ENCODE measurements at places on chromosomes 13 and 19.

GRCh38 chr13:19960653-19960976 lies 2.1 kb downstream of the ZMYM2 start:
- DNase-seq = no peak

DNA sequence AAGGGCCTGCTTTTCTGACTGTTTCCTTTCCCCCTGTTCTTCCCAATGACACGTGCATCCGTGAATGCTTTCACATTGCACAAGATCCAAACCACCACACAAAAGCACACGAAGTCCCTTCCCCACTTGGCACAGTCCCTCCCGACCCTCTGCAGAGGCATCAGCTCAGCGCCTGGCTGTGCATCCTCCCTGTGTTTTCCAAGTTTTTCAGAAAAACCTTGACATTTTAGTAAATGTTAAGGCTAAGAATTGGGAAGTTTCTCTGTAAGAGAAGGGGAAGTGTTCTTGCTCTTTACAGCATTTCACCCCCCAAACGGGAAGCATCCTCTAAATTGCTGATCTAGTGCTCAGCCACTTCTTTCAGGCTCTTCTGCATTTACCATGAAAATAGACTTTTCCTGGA lies 94.5 kb upstream of the TM9SF2 start:
- DNase-seq = no peak

DNA sequence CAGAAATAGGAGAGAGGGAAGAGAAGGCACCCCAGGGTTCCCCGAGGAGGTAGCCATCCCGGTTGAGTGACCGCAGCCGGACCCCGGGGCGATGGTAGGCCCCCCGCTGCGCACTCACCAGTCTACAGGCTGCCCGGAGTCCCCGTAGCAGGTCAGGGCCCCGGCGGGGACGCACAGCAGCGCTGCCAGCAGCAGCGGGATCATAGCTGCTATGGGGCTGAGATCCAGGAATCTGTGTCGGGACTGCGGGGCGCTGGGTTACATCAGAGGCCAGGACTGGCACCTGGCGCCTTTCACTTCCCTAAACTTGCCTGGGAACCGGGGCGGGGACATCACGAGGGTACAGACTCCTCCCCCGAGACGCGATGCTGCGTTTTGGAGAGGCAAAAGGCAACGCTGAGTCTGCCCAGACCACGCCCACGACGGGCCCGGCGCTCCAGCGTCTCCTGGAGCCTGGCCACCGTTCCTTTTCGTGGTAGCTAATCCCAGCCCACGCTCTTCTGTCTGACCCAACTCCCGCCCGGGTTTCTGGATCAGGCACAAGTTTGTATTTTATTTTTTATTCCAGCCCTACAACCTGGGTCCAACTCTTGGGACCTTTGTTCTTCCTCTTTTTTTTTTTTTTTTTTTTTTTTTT lies at the start of gene DNASE2:
Gene DNASE2, minus strand, starts transcription at position 278 of the 637 bp plus-strand sequence. Its CDS starts 74 bp downstream, at position 204.
- DNase-seq = peak; percentile 99

DNA sequence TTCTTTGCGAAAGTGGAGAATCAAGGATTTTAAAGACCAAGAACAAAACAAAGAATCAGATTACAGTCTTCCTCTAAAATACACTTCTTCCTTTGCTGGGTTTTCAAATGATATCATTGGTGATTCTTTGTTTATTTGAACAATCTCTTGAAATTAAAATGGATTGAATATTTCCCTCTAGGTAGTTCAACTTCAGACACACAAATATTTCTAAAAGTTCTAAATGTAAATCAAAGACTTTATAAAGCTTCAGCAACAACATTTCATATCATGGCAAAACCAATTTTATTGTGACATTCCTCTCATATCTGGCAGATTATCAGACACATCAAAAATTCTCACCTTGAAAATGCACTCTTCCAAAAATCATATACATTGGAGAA lies 13.0 kb downstream of the ZIC2 start:
- DNase-seq = no peak

- peak; percentile 34 for DNase-seq
Observed at GRCh38 chr13:52411629-52412028, 5.7 kb upstream of the THSD1 start.

GRCh38 chr13:40983259-40983658 lies 35.9 kb downstream of the ELF1 start:
- DNase-seq = no peak

DNA sequence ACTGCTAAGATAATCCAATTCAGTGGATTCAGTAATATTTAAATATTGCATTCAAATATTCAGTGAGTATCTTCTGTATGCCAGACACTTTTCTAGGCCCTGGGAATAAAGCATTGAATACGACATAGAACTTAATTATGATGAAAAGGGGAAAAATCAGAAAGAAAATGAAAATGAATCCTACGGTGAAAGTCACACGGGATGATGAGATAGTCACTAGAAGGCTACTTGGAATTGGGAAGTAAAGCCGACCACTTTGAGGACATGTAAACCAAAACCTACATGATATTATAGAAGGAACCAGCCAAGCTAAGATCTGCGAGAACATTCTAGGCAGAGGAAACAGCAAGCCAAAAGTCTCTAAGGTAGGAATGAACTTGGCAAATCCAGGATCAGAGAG lies 10.1 kb downstream of the DPY19L3 start:
- no peak for DNase-seq

DNA sequence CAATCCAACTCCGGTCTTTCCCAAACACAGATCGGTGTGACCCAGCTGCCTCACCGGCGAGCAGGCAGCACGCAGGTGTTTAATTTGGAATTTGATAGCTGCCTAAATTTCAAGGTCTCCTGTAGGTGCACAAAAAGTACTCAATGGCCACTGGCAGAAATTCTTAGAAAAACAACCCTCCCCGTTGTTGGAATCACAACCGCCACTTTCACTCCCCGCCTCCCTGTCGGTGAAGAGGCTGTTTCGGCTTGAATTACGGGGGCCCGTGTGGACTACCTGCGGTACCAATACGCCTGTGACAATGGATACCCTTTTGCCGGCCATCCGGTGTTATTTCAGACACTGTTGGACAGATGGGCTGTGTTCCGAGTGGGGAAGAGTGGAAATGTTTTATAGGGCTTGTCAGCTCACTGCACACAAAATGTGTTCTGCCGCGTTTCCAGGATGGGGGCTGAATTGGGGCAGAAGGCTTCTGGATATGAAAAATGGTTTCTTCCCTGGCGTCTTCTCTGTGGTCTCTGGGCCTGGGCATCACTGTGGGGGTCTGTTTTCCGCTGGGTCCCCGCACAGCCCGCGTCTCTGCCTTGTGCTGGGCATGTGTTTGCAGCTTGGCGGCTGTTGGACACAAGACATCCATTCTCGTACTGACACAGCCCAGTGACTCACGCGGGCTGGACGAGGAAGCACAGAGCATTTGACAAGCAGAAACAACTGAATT lies 45.4 kb downstream of the ZIC5 start:
- peak; percentile 76 for DNase-seq

GRCh38 chr19:43695985-43696704 lies 19.7 kb upstream of the IRGC start:
- no peak for DNase-seq

GRCh38 chr13:45333977-45334922 lies 6.7 kb downstream of the TPT1 start:
- no peak for DNase-seq

- DNase-seq = peak; percentile 85
Observed at GRCh38 chr13:112740502-112741131, 50.8 kb downstream of the ATP11A start.

DNA sequence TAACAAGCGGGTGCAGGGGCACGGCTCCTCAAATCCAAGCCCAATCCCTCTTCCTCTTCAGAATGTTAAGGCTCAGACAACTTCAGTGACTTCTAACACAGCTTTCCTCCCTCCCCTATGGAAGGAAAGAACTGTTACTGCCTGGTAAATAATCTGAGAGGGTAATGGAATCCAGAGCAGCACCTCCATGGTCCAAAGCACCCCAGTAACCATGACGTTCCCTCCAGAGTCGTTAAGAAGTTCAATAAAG lies 969 bp downstream of the AKT2 start:
- DNase-seq = no peak

- DNase-seq = peak; percentile 46
Observed at GRCh38 chr19:57363688-57364181, 384 bp downstream of the TRAPPC2B start.

GRCh38 chr13:110641055-110642015 lies 26.0 kb downstream of the NAXD start:
- DNase-seq = no peak

DNA sequence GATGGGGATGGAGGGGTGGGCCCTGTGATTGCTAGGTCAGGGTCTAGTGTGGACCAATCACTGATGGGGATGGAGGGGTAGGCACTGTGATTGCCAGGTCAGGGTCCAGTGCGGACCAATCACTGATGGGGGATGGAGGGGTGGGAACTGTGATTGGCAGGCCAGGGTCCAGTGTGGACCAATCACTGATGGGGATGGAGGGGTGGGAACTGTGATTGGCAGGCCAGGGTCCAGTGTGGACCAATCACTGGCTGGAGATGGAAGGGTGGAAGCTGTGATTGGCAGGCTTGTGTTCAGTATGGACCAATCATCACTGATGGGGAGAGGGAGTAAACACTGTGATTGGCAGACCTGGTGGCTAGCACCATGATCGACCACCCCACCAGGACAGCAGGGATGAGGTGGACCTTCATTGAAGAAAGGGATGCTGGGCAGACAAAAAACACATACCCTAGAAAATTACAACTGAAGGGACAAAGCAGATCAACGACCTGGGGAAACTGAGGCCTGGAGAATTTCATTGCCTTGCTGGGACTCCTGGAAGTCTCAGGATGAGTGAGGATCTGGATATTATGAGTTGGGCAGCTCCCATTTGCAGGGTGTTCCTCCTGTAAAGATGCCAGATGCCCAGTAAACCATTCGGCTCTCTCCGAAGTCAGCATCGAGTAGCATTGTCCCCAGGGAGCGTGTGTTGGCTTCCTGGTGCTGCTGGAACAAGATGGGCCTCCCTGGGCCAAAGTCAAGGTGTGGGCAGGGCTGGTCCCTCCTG lies 15.5 kb downstream of the TMPRSS9 start:
- DNase-seq = no peak

DNA sequence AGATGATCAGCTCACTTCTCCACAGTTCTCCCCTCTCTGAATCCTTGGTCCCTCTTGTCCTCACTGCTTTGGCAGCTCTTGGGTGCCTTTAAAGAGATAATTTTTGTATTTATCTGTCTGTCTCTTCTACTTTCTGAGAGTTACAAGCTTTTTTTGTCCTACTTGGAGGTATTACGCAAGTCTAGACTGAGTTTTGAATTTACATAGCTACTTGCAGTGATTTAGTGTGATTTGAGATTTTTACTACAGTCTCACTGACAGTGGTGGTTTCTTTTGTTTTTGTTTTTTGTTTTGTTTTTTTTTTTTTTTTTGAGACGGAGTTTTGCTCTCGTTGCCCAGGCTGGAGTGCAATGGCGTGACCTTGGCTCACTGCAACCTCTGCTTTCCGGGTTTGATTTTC lies 22.1 kb downstream of the URI1 start:
- DNase-seq = no peak

Measured in AG20443 (cell line).